ENCODE measurements at places on chromosomes 13 and 19.

DNA sequence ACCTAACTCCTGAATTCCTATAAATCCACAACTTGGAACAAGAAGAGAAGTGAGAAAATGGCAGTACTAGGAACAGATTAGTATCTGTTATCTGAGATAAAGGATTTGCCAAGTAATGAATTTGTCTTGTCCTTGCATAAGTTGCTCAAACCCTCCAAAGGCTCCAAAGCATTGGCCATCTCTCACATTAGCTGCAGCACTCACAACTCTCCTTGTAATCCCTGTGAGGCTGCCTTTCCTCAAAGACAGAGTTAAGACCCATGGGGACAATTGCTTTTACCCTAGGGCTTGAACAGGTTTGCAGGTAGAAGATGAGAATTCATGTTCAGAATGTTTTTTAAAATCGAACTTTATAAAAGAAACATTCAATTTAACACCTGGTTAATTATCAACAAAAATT lies 1702.2 kb downstream of the EFNB2 start:
- DNase-seq = no peak

DNA sequence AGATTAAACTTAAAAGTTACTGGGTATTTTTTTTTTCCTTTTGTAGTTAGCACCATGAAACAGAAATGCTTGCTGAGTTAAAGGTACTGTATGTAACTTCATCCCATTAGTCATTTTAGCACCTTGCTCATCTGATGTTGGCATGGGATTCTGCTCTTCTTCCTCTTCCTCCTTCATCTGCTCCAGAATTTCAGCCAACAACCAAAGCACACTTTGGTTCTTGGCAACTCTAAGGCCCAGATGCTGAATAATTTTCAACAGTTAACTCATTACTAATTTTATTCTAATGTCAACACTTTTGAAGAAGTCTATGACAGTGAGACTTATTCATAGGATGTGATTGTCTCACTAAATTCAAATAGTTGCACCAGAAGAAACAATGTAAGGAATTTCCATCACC lies 359.2 kb downstream of the KCTD12 start:
- no peak for DNase-seq

GRCh38 chr13:30751183-30751933 lies 16.0 kb downstream of the ALOX5AP start:
- DNase-seq = no peak

GRCh38 chr19:17645339-17645963 lies 42.7 kb downstream of the UNC13A start:
- DNase-seq = no peak

GRCh38 chr19:55526216-55527196 lies 10.4 kb downstream of the SBK2 start:
- DNase-seq = no peak

- DNase-seq = no peak
These were observed 138.8 kb upstream of the RNF113B start for GRCh38 chr13:98315902-98316301.

- DNase-seq = no peak
These were observed 58.2 kb upstream of the EEF1AKMT1 start for GRCh38 chr13:20831933-20832332.

GRCh38 chr13:26469602-26470001 lies 87.9 kb upstream of the WASF3 start:
- DNase-seq = no peak

- DNase-seq = no peak
These were observed 24.9 kb downstream of the MICOS13 start for GRCh38 chr19:5655412-5655811.

- no peak for DNase-seq
These were observed at the start of gene UPK1A for GRCh38 chr19:35666251-35666913. Gene UPK1A (plus strand): TSS chr19:35666517. CDS start chr19:35666813, 296 bp downstream.

DNA sequence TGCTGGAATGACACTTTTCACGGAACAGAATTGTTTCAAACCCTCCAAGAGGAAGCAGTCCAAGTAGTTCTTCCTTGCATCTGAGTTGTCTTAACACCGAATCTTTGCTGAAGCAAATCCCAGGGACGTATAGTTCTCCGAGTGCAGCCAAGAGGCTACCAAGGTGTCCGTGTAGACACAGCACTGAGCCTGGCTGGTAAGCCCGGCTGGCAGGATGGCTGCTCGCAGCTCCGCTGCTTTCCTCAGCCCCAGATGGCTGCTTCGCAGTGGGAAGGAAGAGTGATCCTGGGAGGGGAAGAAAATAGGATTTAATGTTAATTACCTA lies 105.0 kb downstream of the SLC7A1 start:
- no peak for DNase-seq

DNA sequence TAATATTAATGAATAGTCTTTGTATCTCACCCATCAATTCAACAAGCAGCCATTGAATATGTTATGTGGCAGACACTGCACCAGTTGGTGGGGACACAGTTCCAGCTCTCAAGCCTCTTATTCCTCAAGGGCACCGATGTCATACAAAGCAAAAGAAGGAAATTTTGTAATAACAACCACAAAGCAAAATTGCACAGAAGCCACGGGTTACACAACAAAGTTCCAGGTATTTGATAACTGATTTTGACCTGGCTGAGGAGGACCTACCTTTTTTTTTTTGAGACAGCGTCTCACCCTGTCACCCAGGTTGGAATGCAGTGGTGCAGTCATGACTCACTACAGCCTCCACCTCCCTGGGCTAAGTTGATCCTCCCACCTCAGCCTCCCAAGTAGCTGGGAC lies 266.7 kb downstream of the FOXO1 start:
- DNase-seq = no peak

DNA sequence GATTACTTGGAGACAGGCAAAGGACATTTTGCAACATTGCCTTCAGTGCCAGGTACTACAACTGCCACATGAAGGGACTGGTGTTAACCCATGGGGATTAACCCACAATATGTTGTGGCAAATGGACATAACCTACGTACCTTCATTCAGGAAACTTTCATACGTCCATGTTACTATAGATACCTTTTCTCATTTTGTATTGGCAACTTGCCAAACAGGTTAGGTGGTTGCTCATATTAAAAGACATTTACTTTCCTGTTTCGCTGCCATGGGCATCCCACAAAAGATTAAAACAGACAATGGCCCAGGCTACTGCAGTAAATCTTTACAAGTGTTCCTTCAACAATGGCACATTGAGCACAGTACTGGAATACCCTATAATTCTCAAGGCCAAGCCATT lies 925.3 kb downstream of the SLITRK6 start:
- no peak for DNase-seq

- DNase-seq = no peak
These were observed 80.7 kb downstream of the LHFPL6 start for GRCh38 chr13:39522329-39522728.
